ENCODE measurements at places on chromosomes 3 and 15.

DNA sequence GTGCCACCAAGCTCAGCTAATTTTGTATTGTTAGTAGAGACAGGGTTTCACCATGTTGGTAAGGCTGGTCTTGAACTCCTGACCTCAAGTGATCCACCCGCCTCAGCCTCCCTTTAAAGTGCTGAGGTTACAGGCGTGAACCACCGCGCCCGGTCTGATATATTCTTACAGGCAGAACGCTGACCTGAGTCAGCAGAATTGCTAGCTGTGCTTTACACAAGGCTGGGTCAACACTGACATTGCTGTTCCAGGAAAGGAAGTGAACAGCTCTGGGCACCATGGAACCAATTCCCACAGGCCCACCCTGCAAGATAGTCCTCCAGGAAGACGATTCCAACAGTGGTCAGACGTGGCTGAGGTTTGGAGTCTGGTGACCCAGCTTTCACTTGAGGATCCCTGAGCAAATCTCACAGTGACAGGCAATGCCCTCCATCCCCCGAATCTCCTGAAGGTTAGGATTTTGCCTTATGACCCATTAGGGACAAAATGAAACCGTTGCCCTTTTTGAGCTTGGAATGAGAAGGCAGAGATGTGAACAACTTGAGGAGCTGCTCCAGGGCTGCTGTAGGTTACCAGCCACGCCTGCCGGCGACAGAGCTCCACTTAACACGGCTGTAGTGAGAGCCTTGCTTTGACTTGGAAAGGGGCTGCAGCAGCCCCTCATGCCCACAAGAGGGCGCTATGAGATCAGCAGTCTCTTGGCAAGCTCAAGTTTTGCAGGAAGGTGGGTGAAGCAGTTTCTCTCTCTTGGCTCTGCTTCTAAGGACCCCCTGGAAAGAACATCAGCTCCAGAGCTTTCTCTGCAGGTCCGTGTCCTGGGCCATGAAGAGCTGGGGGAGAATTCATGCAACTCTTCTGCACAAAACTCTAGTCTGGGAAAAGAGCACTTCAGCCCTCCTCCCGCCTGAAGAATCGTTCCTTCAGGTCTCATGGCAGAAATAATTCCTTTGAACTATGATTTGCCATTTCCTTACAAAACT, 74.1 kb downstream of the SENP2 start:
- DNase-seq, result peak; percentile 84

- DNase-seq, result no peak
Observed at GRCh38 chr3:63611382-63611781, 41.1 kb upstream of the SNTN start.

DNA sequence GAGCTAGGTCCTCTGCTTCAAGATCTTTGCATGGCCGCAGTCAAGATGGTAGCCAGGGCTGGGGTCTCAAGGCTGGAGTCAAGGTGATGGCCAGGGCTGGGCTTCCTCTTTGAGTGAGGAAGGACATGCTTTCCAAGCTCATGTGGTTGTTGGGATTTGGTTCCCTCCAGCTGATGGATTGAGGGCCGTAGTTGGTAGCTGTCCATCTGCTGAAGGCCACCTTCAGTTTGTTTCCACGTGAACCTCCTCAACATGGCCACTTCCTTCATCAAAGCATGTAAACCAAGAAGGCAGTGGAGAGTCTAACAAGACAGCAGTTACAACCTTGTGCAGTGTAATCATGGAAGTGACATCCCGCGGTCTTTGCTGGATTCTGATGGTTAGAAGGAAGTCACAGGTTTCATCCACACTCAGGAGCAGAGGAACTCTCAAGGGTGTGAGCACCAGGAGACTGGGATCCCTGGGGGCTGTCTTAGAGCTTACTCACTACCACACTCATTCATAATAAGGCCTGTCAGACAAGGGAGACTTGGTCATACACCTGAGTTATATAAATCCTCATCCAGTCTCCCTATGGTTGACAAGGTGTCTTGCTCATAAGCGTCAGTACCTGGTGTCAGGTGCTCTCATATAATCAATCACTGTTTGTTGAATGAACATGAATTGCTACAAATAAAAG, 42.1 kb downstream of the ABHD5 start:
- DNase-seq, result no peak

- no peak for DNase-seq
Observed at GRCh38 chr3:55059027-55059629, 131.3 kb upstream of the LRTM1 start.

GRCh38 chr3:18124501-18124900, 300.6 kb downstream of the SATB1 start:
- DNase-seq, result no peak

DNA sequence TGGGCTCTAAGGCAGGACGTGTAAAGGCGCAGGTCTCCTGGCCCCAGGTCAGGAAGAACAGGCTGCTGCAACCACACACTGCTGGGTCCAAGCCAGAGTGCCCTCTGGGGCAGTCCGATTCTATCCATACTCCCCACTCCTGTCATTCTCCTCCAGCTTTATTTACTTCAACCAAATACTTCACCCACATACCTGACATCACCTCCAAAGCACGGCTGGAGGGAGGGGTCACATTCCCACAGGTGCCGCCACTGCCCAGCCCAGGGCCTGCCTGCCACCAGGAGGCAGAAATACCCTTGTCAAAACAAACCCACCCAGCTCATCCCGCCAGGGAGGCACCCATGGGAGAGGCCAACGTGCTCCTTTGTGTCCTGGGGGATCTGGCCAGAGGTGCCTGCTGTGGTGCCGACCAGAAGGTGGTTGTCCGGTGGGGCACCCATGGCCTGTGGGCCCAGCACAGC, 100.4 kb downstream of the DAPK2 start:
- no peak for DNase-seq

- DNase-seq, result no peak
Observed at GRCh38 chr15:39488516-39488915, 92.4 kb upstream of the THBS1 start.

GRCh38 chr3:13391308-13391707, 28.8 kb downstream of the NUP210 start:
- no peak for DNase-seq

- no peak for DNase-seq
Observed at GRCh38 chr3:153146191-153147053, 15.6 kb upstream of the RAP2B start.

- no peak for DNase-seq
Observed at GRCh38 chr3:124883766-124884473, 3.2 kb downstream of the ITGB5 start.
